ENCODE measurements at places on chromosomes 1 and 21.
A peak's percentile ranks its signal among the peaks of the same experiment; 100 is the strongest.

- DNase-seq, result no peak
These were observed 527.7 kb upstream of the TMPRSS15 start for GRCh38 chr21:18931237-18931636.

DNA sequence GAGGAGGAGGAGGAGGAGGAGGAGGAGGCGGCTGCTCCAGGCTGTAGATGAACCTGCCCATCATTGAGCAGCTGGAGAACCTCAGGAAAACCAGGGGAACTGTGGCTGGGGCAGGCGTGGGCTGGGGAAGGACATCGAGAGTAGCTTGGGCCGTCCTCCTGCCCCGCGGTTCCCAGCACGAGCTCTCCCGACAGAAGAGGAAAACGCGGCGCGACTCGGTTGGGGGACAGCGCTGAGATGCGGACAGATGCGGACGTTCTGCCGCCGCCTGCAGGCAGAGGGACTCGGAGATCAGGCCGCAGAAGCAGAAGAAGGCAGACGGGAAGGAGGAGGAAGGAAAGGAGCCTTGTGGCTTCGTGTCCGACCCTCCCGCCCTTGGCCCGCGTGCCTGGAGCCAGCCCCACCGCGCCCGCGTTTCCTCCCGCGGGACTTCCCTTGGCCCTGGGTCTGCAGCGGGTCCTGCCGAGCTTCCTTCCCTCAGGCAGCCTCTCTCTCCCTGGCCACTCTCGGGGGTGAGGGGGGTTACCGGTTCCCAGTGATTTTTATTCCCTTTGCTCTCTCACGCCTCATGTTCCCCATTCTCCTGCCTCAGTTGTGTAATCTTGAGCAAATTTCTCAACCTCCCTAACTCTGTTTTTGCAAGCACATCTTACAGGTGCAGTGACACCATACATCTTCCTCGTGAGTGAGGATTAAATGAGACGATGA lies 1.7 kb upstream of the TNFRSF9 start:
- DNase-seq, result peak; percentile 45

- no peak for DNase-seq
These were observed 100.3 kb upstream of the DPYD start for GRCh38 chr1:98021126-98021525.

GRCh38 chr1:178947677-178947981 lies 76.8 kb upstream of the ANGPTL1 start:
- no peak for DNase-seq

DNA sequence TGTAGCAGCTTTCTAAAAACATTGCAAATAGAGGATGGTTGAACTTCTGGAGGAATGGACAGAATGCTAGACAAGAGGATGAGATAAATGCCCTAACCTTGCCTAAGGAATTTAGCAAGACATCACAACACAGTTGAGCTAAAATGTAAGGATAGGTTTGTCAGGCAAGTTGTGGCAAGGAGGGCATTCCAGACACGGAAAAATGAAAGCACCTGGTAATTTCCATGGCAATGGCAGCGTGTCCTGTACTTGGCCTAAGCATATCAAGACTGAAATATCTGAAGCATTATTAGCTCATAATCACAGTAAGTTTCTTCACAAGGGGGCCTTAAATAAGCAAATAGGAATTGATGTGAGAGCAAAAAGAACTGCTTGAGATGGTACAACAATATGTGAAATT lies 105.1 kb upstream of the USP25 start:
- DNase-seq, result no peak

DNA sequence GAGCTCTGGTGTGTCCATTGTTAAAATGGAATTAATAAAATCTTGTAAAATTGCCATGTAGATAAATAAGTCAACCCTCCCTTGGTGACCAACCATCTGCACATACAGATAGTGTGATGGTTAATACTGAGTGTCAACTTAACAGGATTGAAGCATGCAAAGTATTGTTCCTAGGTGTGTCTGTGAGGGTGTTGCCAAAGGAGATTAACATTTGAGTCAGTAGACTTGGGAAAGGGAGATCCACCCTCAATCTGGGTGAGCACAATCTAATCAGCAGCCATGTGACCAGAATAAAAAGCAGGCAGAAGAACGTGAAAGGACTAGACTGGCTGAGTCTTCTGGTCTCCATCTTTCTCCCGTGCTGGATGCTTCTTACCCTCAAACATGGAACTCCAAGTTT lies 174.8 kb downstream of the LTN1 start:
- DNase-seq, result no peak

DNA sequence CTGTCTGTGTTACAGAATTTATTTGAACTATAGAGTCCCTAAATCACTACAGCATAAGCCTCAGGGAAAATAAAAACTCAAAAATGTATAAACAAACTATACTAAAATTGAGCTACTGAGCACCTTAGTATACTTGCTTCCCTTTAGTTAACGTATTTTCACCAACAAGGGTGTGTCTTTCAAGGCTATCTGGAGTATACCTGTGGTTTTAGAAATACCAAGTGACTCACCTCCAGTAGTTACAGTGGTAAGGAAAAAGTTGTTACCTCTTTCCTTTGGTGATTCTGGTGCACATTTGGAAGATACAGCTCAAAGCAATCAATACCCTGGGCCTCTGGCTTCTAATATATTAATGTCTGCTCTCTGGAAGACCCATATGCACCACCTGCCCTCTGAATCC lies 68.0 kb upstream of the C1orf105 start:
- no peak for DNase-seq

- no peak for DNase-seq
These were observed 37.1 kb downstream of the KIAA0040 start for GRCh38 chr1:175155473-175155856.

DNA sequence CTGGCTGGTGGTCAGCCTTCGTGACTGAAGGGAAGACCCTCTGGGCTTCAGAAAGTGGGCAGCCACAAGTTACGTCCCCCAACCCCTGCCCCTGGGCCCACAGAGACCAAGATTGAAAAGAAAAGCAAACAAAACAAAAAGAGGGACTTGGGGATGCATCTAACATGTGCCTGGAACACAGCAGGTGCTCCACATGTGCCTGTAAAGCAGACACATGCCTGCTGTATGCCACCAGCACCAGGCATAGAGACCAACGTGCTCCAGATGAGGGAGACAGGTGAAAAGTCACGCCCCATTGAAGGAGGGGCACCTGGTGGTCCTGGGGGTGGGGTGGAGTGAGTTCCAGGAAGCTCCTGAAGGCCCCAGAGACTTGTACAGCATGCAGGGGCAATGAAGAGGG lies 11.9 kb downstream of the CDK18 start:
- DNase-seq, result no peak

- no peak for DNase-seq
These were observed 64.8 kb downstream of the PEX14 start for GRCh38 chr1:10539411-10540043.

- DNase-seq, result no peak
These were observed 14.0 kb downstream of the ZBTB40 start for GRCh38 chr1:22465671-22466070.

GRCh38 chr1:51963592-51964308 lies 26.8 kb downstream of the RAB3B start:
- DNase-seq, result no peak

DNA sequence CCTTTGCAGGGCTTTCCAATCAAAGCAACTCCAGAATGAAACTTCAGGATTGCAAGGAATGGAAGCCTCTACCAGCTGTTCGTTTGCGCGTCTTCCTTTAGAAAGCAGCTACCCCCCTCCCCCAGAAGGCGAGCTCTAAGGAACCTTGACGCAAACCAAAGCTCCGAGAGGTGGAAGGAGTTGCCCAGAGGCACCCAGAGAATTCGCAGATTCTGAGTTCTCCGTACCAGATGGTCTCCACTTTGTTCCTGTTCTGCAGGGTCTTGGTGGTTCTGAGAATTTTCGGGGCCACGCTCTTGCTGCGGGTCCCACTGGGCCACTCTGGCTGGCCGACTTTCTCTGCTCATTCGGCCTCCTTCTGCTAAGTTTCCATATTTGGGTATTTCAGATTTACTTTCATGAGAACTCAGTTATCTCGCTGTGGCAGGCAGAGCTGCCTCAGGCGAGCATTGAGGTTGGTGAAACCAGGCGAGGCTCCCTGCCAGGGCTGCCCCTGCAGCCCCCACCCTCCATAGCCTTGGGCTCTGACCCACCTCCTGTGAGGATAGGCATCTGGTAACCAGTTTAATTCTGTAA lies 801 bp downstream of the TRAF5 start:
- DNase-seq, result no peak
